Esophagus squamous epithelium (tissue), 5 donors: ENCODE measurements at places on chromosomes 16 and 17.

- DNase-seq = no peak
Measured at GRCh38 chr16:16780588-16780987, 401.6 kb downstream of the NPIPA7 start.

GRCh38 chr16:79757163-79757562, 156.6 kb upstream of the MAF start:
- no peak for DNase-seq

GRCh38 chr17:27665549-27665948, 34.6 kb downstream of the LGALS9 start:
- DNase-seq = no peak

GRCh38 chr17:850086-850850, 68.1 kb downstream of the MRM3 start:
- no peak for DNase-seq

DNA sequence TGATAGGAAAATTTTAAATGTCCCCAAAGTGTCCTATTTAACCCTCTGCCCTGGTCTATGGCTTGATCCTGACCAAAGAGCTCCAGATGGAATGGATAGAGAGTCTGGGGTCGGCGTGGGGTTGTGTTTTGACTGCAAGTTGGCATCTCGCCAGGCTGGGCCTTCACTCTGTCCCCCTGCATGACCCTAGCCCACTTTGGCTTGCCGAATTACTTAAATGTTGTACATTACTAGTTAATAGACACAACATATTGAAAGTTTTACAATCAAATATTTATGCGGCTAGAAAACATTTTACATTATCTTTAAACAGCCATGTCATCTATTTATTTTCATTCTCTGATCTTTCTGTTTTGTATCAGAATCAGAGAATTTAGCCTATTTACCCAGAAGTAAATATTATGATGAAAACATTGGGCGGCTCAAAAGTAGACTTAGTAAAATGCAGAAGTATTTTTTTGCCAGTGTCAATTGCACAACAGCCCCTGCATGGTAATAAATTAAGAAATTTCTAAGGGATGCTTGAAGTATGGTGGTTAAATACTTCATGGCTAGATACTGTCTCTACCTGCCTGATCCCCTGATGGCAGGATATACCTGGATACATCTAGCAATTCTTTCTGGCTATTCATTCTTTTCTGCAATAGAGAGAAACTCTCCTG, 18.8 kb upstream of the MYOCD start:
- DNase-seq = no peak

DNA sequence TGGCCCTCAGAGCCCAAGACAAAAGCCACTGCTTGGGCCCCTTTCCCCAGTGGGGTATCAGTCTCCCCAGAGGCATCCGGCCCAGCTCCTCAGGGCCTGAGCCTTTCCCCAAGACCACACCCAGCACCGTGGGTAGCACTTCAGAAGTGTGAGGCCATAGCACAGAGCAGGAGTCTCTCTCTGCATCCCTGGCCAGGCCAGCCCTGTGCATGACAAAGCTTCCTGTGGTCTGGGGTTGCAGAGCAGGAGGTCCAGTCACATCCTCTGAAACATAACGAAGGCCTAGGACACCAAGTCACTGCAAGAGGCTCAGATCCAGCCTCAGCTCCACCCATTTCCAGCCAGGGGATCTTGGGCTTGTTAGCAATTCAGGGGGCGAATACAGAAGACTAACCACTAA, 56.8 kb upstream of the ZNF423 start:
- no peak for DNase-seq
